Common myeloid progenitor, CD34-positive (primary cell): ENCODE measurements at places on chromosomes 13 and 19.
A peak's percentile ranks its signal among the peaks of the same experiment; 100 is the strongest.

DNA sequence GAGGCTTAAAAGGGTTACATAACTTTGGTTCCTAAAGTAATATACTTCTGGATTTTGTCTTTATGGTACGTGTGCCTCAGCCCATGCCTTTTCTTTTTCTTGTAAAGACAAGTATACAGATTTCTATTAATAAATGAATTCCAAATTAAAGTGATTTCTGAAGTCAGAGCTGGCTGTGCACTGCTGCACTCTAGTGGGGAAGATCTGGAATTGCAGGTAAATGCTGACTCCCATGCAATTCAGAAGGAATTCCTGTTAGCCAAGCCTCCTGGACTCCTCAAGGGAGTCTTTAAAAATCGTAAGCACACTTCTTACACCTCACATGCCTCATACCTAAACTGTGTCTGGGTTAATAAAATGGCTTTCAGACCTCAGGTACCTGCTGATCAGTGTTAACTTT lies 118.4 kb upstream of the SLC7A1 start:
- peak; percentile 6 for DNase-seq

- no peak for DNase-seq
These were observed 9.1 kb downstream of the CDADC1 start for GRCh38 chr13:49256841-49257240.

GRCh38 chr13:107497661-107498060 lies 717.7 kb downstream of the LIG4 start:
- DNase-seq, result no peak

DNA sequence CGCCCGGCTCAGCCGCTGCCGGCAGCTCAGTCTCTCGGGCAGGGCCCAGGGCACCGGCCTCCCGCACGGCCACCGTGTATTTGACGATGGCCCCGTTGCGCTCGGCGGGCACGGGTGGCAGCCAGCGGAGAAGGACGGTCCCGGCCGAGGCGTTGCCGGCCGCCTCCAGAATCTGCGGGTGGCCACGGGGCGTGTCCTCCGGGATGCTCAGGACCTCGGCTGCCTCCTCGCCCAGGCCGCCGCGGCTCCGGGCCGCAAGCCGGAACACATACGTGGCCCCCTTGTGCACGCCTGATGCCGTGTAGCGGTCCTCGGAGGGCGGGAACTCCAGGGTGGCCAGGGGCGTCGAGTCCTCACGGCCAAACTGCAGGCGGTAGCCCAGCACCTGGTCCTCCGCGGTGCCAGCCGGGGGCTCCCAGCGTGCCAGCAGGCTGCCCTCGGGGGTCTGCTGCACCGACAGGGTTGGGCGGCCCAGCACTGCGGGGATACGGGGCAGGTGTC lies 117.7 kb downstream of the PTPRS start:
- no peak for DNase-seq

DNA sequence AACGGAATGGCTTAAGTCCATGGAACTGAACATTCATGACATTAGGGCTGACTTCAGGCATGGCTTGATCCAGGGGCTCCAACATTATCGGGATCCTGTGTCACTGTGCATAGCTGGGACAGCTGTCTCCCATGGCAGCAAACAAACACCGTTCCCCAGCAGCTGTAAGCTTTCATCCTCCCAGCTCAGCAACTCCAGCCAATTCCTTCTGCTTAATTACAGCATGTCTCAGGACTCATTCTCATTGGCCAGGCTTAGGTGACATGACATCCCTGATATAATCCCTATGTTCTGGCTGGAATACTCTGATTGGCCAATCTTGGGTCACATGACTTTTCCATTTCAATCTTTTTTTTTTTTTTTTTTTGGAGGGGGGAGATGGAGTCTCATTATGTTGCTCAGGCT lies 10.9 kb upstream of the TLE5 start:
- peak; percentile 54 for DNase-seq

DNA sequence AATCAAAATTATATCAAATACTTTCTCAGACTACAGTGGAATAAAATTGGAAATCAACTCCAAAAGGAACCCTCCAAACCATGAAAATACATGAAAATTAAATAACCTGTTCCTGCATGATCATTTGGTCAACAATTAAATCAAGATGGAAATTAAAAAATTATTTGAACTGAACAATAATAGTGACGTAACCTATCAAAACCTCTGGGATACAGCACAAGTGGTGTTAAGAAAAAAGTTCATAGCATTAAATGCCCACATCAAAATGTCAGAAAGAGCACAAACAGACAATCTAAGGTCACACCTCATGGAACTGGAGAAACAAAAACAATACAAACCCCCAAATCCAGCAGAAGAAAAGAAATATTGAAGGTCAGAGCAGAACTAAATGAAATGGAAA lies 1460.7 kb downstream of the OLFM4 start:
- no peak for DNase-seq

GRCh38 chr13:100473087-100473486 lies 115.5 kb downstream of the GGACT start:
- no peak for DNase-seq

DNA sequence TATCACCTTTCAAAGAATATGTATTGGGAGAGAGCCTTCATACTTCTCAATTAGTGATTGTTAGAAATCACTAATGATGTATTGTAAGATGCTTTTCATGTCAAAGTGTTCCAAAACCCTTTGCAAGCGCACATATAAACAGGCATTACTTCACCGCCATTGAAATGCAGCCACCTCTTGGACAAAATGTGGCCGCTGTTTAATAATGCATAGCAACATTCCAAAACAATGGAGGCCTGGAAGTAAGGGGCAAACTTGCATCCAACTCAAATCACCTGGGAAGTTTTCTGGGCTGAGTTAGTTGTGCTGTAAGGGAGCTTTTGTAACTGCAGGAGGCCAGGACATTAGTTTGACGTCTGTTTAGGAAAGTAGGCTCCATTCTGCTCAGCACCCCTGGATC lies 438.1 kb downstream of the FGF9 start:
- DNase-seq, result no peak

GRCh38 chr13:43085545-43085944 lies 62.2 kb downstream of the DNAJC15 start:
- DNase-seq, result peak; percentile 34

DNA sequence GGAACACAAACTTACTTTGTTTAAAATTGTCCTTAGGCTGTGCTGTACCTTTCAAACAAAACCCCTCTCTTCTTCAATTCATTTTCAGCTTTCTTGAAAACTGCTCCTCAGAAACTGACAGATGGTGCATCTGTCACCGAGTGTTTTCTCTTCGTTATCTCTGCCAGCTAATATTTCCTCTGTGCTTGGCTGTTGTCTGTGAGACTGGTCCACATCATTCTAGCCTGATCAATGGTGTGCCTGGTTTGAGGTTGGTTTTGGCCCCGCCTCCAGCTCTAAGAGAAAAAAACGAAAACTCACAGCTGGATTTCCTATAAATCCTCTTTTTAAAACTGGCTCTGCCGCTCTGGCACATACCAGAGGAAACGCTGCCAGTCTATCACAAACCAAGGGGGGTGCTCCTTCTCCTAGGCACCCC lies 79.7 kb downstream of the STARD13 start:
- peak; percentile 71 for DNase-seq

- DNase-seq, result peak; percentile 98
These were observed at the start of gene VAV1 for GRCh38 chr19:6772028-6772865. Gene VAV1 (plus strand): TSS chr19:6772708. CDS start chr19:6772808, 100 bp downstream.

DNA sequence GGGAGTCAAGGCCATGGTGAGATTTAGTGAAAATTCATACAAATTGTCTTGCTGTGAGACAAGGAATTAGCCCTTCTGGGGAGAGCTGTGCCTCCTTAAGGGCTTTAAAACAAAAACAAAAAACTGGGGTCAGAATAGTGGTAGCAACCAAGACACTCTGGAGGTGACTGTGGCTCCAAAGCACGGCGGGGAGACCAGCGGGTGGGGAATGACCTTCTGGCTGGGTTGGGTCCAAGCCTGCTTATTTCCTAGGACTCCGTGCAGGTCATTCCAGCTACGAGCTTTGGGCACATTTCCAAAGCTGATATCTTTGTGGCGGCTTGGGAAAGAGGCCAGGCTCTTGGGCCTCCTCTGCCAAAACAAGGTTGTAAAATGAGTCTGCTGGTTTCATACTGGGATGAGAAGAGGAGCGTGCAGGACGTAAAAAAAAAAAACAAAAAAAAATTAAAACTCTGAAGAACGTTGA lies 348.3 kb downstream of the UQCRFS1 start:
- DNase-seq, result no peak

DNA sequence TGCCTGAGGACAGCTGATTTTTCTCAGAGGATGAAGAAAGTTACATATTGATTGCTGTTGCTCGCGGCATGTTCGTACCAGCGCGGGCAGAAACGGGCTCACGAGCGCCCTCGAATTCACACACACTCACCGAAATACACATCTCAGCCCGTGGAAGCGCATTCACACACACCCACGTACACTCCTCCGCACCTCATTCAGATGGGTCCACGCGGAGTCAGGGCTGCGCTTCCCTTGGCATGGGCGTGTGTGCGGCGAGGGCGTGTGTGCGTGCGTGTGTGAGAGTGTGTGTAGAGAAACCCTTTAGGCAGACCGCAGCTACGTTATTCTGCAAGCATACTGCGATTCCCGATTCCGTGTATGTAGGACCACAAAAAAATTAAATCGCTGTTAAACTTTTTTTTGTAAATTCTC lies 2.1 kb upstream of the PCDH17 start:
- peak; percentile 54 for DNase-seq

DNA sequence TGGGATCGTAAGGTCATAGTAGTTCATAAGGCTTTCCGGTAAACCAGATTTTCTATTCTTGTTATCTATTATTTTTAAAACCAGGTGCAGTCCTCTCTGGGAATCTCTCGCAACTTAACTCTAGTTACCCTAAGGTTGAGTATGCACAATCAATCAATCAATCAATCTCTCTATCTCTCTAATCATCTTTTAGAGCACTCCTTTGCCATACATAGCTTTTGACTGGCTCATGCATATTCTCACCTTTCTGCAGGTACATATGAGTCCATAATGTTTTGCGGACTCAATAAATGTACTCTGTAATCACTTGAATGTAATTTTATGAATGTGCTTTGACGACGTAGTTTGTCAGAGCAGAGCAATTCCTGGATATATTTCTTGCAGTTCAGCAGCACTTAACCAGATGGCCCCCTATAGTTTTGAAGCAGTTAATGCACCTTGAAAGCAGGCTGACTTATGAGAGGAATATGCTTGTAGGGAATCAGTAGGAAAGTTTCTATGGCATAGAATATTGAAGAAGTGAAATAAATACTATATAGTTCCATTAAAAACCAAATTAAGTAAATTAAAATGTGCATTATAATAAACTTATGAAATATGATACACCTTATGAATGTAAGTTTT lies 524.7 kb downstream of the GPC5 start:
- DNase-seq, result no peak

GRCh38 chr13:99003851-99004471 lies 26.1 kb upstream of the DOCK9 start:
- no peak for DNase-seq

DNA sequence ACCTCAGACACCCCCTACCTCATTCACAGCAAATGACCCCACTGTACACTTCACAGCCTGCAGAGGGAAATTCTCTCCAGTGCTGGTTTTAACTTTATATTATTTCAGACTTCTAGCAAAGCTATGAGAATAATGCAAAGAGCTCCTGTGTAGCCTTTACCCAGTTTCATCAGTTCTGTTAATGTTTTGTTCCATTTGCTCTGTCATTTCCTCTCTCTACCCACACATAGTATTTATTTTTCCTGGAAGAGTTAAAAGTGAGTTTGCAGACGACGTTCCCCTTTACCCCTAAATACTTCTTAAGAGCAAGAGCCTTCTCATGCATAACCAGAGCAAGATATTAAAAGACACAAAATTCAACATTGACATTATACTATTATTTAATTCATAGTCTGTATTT lies 49.9 kb upstream of the ADGRE1 start:
- no peak for DNase-seq

GRCh38 chr19:778910-779653 lies 18.2 kb upstream of the PTBP1 start:
- no peak for DNase-seq

DNA sequence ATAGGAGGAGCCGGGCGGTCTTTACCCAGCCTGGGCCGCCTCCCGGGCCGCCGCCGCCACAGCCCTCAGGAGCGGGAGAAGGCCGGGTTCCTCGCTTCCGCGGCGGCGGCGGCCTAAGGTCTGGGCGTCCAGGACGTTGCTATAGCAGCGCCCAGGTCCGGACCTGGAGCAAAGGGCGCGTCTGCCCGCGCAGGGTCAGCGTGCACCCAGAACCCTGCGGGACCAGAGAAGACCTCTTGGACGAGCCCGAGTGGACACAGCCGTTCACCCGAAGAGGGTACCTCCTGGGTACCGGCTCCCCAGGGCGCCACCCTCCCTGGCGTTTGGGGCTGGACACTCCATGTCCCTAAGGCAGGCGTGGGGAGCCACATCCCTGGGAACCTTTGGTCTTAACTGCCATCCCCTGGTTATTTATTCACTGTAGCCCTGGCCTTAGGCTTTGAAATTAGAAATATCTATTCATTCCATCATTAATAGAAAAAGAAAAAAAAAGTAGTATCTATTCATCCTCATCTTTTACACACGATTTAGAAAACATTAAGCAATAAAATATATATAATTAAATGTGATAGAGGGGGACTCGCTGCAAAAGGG lies 2.4 kb downstream of the DZIP1 start:
- DNase-seq, result peak; percentile 46

GRCh38 chr19:43306097-43306496 lies 36.8 kb upstream of the PSG9 start:
- DNase-seq, result no peak

DNA sequence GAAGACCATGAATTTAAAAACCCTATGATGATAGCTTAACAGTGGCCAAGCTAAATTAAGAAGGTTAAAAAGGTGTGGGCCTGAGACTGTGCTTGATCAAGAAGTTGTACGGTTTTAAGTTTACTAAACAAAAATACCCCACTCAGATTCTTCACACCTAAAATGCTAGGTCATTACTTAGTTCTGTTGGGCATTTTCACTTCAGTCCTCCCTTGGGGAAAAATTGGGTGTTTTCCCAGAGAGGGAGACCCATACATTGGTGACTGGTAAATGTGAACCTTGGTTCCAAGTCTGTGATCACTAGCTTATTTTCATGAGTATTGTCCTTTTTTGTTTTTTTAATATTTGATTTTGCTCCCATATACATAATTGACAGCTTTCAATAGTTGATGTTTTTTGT lies 44.4 kb downstream of the MTUS2 start:
- DNase-seq, result no peak

DNA sequence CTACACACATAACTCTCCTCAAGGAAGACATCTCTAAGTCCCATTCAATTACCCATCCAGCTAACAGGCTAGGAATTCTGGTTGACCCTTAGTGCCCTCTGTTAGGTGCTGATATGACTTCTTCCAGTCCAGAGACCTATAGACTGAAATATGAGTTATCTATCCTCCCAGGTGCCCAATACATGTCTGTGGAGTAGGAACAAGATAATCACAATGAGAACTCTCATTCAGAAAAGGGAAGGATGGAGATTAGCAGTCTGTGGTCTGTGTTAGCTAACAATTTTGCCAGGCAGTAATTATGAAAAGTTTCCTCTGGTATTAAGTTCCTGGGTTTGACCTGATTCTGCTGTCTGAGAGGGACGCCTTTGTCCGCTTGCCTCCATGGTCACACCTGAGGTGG lies 44.2 kb upstream of the SLAIN1 start:
- peak; percentile 62 for DNase-seq

DNA sequence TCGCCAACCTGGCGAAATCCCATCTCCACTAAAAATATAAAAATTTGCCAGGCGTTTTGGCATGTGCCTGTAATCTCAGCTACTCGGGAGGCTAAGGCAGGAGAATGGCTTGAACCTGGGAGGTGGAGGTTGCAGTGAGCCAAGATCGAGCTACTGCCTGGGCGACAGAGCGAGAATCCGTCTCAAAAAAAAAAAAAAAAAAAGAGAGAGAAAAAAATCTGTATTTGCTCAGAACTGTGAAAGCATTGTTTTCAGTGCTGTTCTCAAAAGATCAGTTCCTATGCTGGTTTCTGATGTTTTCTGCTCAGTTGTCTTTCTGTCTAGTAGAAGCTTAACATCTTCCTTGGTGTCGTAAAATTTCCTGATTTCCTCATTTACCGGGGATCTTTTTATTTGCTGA lies 2.5 kb downstream of the SF3A2 start:
- DNase-seq, result no peak
